ENCODE measurements at places on chromosomes 11 and 22.

- no peak for DNase-seq
These were observed 161.1 kb upstream of the CADM1 start for GRCh38 chr11:115665175-115665821.

DNA sequence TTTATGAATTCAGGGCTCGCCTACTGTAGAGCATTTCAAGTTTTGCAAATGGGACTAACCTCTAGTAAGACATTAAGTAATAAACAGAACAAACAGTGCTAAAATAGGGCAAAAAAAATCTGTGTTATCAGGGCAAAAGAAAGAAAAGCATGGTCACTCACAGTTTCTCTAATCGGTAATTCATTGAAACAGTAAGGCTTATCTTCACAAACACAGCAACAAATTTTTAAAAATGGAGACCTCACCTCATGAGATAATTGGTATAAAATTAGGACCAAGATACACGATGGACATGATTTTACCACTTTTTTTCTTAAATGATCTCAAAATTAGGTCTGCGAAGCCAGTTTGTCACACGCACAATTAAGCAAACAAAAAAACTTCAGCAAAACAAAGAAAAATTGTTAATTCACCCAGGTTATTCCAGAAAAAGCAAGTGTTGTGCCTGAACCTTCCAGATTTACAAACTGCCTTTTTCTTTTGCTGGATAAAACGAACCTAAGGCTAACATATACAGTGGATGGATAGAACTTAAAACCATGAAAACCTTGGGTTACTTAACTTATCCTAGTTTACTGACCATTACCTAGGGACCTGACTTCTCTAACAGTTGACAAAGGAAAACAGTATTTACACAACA is 1.4 kb downstream of the TMEM123 start:
- DNase-seq: no peak

DNA sequence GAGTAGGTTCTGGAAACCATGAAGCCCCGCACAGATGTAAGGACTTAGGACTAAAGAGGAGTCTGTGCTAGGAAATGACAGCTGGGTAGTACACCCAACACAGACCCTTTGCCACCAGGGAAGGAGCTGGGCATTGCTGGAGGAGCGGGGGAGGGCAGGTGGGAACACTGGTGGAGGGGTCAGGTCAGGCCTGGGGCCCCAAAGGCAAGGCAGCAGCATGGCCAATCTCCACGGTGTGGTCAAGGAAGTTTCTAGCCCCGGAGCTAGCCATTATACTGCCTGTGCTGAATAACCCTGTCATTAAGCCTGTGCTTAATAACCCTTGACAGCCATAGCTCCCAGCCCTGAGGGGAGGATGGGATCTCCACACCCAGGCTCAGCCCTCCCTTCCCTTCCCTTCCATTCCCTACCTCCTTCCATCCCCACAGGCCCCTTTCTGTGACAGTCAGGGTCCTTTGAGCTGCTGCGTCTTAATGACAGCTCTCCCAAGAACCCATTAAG is 2.1 kb downstream of the TMPRSS4 start:
- no peak for DNase-seq

DNA sequence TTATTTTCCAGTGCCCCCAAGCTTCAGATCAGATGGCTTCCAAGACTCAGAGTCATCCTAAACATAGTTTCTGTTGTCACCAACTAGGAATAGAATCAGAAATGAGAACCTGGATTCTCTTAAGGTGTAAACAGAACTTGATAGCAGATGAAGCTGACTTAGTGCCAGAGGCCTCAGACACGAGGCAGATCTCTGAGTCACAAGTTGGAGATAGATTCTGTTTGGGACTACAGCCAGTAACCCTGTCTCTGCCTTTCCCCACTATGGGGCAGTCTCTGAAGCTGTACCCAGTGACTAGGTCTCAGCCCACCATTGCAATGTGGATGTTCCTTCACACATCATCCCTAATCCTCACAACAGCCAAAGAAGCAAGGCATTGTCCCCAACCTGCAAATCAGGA is 25.4 kb downstream of the NEU3 start:
- DNase-seq: no peak

DNA sequence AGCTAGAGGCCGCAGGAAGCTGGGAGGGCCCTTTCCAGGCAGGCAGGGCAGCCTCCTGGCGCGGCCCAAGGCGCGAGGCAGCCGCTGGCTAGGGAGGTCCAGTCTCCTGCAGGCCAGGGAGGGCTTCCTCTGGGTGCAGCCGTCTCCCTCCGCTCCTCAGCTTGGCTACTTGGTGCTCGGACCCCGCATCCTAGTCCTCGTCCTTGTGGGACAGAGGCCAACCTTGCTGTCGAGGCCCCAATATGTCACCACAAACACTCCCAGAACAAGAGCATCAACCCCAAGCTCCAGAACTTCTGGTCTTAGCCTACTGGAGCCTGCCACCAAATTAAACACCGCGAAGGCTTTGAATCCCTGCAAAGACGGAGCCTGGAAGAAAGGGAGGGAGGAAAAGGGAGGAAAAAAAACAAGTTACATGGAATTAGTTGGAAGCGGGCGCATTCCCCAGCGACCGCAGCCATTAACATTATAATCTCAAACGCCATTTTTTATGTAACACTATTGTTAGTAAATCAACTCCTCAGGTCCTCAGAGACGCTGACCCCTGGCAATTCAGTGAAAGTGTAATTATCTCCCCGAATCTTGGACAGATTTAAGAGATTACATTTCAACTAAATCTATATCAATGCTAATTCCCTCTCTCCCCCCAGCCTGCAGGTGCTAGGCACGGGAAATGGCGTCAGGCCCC is 12.7 kb upstream of the PAX6 start:
- DNase-seq: no peak

- DNase-seq: no peak
These were observed 49.4 kb downstream of the TEAD1 start for GRCh38 chr11:12723421-12724300.

GRCh38 chr11:112966561-112966960 is 5.3 kb downstream of the NCAM1 start:
- no peak for DNase-seq
